ENCODE measurements at places on chromosomes 5 and 9.

DNA sequence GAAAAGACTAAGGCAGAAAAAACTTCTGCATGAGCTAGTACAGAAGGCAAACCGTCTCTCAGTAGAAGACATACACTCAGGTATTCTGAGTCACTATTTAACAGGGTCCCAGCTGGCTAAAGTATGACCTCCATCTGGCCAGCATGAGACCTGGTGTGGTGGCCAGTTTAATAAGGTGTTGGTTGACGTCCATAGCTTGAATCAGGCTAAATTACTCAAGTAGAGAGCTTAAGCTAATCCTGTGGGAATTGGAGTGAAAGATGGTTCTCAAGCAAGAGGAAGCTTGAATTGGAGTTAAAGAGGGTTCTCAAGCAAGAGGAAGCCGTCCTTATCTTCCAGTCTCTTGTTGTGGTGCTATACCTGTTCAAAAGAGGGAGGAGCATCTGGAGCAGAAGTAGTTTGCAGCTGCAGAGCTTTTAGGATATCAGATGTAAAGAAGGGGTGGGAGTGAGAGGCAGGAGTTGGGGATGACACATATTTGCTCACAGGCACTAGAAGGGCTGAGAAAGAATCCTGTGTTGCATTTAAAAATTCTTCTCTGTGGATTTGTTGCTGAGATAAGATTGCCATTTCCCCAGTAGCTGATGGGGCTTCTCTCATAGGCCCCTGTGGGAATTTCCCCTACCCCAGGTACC is 136.1 kb upstream of the RUSC2 start:
- no peak for DNase-seq

DNA sequence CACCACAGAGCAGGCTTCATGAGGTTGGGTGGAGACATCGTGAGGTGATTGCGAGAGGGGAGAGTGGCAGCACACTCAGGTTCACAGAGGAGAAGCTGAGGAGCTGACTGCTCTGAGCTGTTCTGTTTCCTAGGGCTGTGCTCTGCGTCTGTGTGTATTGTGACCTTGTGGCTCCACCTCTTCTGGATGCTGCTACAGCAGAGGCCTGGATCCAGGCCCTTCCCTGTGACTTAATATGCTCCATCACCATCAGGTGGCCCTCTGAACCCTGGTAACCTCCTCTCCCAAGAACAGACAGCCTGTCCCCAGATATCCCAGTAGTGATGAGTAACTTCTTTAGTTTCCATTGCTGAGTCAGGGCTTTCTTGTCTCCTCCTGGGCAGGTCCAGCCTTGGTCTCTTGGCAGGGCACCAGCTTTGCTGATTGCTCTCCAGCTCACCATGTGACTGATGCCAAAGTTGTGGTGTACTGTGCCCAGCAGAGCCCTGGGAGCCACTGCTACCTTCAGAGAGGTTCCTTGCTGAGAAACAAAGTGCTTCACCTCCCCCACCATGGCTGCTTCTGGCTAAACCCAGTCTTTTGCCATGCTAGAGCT is 212.8 kb upstream of the CHD1 start:
- no peak for DNase-seq

DNA sequence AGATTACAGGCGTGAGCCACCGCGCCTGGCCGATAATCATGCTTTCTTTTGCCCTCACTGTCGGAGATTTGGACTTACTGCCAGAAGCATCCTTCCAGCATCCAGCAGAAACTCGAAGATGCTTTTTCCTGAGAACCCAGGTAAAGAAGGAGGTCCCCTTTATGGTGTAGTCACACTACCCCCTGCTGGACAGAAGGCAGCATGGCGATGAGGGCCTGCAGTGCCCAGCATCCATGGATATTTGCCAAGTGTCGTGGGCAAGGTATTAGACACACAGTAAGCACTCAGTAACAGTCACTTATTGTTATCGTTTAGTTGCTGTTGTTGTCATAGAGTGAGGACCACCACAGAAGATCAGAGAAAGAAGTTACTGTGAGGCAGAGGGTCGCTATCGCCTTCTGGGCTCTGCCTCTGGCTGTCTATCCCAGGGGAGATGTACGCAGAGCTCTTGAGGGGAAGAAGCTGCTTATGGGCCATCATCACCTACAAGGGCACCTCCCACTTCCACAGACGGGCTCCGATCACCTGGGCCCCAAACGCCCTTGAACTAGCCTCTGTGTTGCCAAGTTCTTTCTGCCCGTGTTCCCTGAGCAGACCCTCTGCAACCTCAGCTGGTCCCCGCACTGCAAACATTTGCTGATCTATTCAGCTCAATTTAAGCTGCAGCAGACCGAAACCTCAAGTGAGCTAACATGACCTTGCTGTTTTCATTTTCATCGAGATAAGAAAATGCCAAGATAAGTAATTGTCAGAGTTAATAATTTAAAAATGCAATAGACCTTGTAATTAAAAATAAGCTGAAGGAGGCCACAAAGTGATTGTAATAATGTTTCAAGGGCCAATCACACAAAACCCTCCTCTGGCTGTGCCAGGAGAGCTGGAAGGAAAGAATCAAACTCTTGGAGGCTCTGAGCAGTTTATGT is 23.9 kb downstream of the C5orf15 start:
- peak; percentile 46 for DNase-seq

DNA sequence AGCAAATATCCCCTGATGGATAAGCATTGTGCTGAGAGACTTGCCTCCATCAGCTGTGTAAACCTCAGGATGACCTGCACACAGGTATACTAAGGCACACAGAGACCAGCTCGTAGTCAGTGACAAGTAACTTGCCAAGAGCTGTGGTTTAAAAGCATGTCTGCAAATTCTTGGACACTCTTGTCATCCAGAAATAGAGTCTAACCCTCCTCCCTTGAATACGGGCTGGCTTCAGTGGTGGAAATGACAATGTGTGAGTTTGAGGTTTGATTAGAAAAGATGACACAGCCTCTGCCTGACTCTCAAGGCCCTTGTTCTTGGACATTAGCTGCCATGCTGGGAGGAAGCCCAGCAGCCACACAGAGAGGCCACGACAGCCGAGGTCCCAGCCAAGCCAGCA is 114.4 kb downstream of the GADD45G start:
- no peak for DNase-seq

GRCh38 chr5:53429706-53430105 is 50.7 kb upstream of the FST start:
- DNase-seq, result no peak

DNA sequence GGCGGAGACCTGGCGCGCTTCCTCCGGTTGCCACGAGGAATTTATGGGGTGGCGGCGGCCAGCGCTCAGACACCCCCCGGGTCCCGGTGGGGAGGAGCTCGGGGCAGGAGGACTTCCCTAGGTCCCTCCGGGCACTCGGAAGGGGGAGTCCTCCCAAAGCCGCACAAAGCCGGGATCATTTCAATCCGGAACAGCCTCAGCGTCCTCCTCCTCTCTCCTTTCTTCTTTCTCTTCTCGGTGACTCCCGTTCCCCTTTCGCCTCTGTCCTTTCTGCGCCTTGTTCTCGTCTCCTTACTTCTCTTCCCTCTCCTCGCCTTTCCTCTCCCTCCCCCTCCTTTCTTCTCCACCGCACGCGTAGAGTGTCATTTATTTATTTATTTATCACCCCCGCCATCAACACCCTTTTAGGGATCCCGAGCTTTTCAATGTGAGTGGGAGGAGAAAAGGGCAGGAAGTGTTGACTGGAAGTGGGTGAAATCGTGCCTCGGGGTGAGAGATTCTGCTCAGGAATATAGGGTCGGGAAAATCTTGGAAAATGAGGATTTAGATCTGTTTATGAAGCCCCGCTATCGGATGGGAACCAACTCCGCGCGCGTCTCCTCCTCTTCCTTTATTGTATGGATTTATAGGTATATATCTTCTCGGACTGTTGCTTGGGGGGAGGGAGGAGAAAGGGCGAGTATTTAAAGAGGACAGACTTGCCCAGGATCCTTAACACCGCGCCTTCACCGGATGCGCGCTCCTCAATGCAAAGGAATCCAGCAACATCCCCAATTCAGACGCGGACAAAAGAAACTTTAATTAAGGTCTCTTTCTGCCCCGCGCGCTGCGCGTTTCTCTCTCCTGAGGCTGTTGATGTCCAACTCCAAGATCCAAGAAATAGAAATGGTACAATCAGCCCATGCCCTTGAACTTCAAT is 2.0 kb upstream of the ZNF462 start:
- no peak for DNase-seq

GRCh38 chr5:95822542-95823181 is at the start of gene GLRX:
Gene GLRX, minus strand, starts transcription at chr5:95822726. Its CDS starts 64 bp downstream, at chr5:95822662.
- peak; percentile 45 for DNase-seq

- DNase-seq, result no peak
Observed at GRCh38 chr9:29966247-29966646, 2393.0 kb upstream of the C9orf72 start.

GRCh38 chr5:155768332-155768731 is 558.6 kb upstream of the SGCD start:
- DNase-seq, result no peak

GRCh38 chr5:147621016-147621415 is 111.1 kb upstream of the DPYSL3 start:
- no peak for DNase-seq

DNA sequence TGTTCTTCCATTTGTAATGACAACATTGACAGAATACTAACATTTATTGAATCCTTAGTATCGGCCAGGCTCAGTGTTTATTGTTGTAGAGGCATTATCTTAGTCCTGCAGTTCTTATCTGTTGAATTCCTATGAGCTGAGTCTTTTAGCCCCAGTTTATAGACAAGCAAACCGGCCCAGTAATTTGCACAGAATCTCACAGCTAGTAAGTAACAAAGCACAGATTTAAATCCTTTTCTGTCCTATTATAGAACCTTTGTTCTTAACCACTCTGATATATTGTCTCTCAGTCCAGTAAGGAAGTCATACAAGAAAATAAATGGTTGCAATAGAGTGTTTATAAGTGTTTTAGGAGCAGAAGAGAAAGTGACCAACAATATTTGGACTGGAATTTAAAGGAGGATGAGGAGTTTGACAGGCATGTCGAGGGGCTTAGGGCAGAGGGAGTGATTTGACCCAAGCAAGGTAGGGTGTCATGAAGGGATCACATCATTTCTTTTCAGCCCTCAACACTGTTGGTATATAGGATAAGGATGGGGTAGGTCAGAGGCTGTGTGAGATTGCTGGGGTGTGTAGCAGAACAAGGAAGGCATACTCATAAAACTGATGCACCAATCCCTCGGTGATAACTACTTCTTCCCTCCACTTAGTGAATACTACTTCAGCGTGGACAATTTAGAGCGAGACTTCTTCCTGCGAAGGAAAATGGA is 39.5 kb downstream of the LARP1 start:
- no peak for DNase-seq

- no peak for DNase-seq
Observed at GRCh38 chr9:136268318-136268717, 22.7 kb upstream of the QSOX2 start.

GRCh38 chr5:156356238-156356637 is 29.3 kb downstream of the SGCD start:
- no peak for DNase-seq

DNA sequence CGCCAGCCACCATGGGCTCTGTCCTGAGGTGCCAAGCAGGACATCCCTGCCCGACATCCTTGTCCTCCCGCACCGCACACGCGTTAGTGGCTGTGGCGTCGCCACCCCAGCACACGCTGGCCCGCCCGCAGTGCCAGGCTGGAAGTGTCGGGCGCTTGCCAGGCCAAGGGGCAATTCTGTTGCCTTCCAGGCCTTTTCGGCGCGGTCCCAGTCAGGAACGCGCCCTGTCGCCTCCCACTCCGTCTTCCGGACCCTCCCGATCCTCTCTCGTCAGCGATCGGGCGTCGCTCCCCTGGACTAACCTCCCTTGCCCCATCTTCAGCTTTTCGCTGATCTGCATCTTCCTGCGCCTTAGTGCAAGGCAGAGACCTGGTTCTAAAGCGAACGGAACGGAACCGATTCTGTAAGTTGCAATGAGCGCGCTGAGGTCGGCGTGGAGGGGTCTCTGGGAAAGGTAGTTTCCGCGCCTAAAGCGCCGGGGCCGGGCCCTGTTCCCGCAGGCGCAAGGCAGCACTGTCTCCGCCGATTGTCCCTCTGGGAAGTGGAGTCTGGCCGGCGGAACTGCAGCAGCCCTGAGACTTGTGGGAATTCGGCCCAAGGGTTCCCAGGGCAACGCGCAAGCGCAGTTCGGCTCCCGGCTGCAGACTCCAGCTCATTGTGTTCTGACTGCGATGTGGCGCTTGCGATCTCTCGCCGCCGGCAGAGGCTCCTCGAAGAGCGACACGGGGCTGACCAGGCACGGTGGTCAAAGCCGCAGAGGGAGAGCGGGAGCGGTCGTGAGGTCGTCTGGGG is at the start of gene ZNF454:
ZNF454 (plus strand) TSS at position 630 of the 792 bp plus-strand sequence. CDS start 1,594 bp downstream, outside the sequence.
- no peak for DNase-seq

DNA sequence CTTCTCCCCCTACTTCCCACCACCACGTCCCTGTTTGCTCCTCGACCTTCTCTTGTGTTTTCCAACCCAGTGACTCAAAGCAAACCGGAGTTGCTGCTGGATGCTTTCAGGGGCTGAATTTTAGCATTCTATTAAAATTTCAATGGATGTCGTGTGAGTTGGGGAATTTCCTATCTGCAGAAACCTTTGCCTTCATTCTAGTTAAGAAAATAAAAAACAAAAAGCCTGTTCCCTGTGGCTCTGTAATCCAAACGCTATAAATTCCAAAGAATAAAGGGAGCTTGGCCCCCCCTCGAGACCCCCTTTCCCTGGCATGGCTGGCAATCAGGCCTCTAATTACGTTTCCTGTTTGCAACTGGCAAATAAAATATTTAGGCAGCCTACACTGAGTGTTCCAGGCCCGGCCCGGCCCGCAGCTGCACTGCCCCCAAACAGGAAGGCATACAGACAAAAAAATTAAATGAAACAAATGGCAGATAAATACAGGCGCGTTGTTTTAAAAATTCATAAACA is 139.4 kb upstream of the PPP1R26 start:
- DNase-seq, result no peak

GRCh38 chr5:133409210-133409674 is 203.1 kb downstream of the FSTL4 start:
- no peak for DNase-seq

- DNase-seq, result no peak
Observed at GRCh38 chr5:31806561-31806960, 167.6 kb downstream of the PDZD2 start.

GRCh38 chr5:67050125-67050524 is 146.5 kb downstream of the CD180 start:
- no peak for DNase-seq

- DNase-seq, result no peak
Observed at GRCh38 chr9:13734601-13735000, 455.1 kb upstream of the MPDZ start.

DNA sequence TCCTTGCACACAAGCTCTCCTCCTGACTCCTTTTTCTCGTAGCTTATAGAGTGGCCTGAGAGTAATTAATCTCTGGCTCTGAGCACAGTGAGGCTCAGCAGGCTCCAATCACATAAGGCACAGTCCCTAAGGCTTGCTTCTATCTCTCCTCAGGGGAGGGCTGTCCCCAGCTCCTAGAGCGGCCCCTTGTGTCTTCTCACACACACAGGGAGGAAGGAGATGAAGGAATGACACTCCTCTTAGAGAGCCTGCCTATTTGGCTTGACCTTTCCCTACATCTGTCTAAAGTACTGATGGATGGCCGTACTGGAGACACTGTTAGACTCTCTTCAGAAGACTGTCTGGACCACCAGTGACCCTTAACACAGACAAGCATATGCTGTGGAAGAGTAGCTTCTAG is 12.9 kb downstream of the TAS2R1 start:
- no peak for DNase-seq

Measured in stimulated activated CD4-positive, alpha-beta T cell treated with anti-CD3 and anti-CD28 coated beads, Interleukin-4, amount 100 ng/mL, for 1 hour (primary cell).